Right lobe of liver (tissue), 6 donors: ENCODE measurements at places on chromosomes 2 and 18. TPM values are rescaled to one million over a fixed set of nuclear protein-coding genes. Genes with fewer than 3 reads are reported as not detected.

CNOT11 gene
- 28.5 TPM for total RNA-seq

IHH gene
- total RNA-seq = 1.3 TPM

HNMT gene
- total RNA-seq = 101 TPM

EPB41L5 gene
- 49.8 TPM for total RNA-seq

MRO gene
- 14.8 TPM for total RNA-seq

AMER3 gene
- total RNA-seq = not detected

POTEC gene
- total RNA-seq = not detected

TCF23 gene
- total RNA-seq = not detected

MEP1B gene
- total RNA-seq = 0.70 TPM

NTSR2 gene
- not detected for total RNA-seq

FRZB gene
- 0.93 TPM for total RNA-seq

TTR gene
- 1,422 TPM for total RNA-seq

OTX1 gene
- not detected for total RNA-seq

CNNM4 gene
- total RNA-seq = 3.4 TPM

GRCh38 chr2:28633204-28633603 lies 118.4 kb upstream of the PPP1CB start:
- H3K4me1 ChIP-seq = peaks cover 27% of the 10 kb centered on the region
- H3K4me3 ChIP-seq = no peak overlapping the region
- no peak for DNase-seq
- no peak overlapping the region for H3K27ac ChIP-seq
- no peaks in the 10 kb centered on the region for H3K36me3 ChIP-seq
- H3K27me3 ChIP-seq = no peaks in the 10 kb centered on the region

- H3K4me1 ChIP-seq = no peaks in the 10 kb centered on the region
- H3K27me3 ChIP-seq = no peaks in the 10 kb centered on the region
- H3K36me3 ChIP-seq = no peaks in the 10 kb centered on the region
- no peak for DNase-seq
These were observed 2.0 kb downstream of the GIGYF2 start for GRCh38 chr2:232699110-232699509.

- DNase-seq = no peak
- no peaks in the 10 kb centered on the region for H3K36me3 ChIP-seq
- no peaks in the 10 kb centered on the region for H3K27me3 ChIP-seq
- H3K4me1 ChIP-seq = no peaks in the 10 kb centered on the region
- H3K27ac ChIP-seq = no peak overlapping the region
These were observed 424.3 kb downstream of the DCC start for GRCh38 chr18:52764316-52764715.

GRCh38 chr2:237701033-237701858 lies 73.9 kb downstream of the LRRFIP1 start:
- H3K4me3 ChIP-seq = no peak overlapping the region
- H3K4me1 ChIP-seq = peaks cover 3% of the 10 kb centered on the region
- DNase-seq = no peak
- no peaks in the 10 kb centered on the region for H3K36me3 ChIP-seq
- no peaks in the 10 kb centered on the region for H3K27me3 ChIP-seq

- peaks cover 8% of the 10 kb centered on the region for H3K36me3 ChIP-seq
- H3K27ac ChIP-seq = no peak overlapping the region
- H3K27me3 ChIP-seq = no peaks in the 10 kb centered on the region
These were observed 17.8 kb downstream of the THNSL2 start for GRCh38 chr2:88187927-88188326.

DNA sequence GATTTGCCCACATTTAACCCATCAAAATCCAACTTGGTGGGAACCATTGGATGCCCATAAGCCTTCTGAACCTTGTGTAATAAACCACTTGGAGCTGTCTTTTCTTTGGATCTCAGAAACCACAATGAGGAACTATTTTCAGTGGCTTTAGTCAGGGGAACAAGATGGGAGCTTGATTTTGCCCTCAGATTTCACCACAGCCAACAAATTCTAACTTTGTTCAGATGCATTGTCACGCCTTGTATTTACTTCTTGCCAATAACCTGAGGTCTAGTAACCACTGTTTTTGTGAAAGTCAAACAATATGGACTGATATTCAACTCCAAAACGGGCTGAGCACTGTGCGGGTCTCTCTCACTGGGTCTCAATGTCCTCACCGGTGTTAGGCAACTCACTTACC lies 508.2 kb downstream of the TNS1 start:
- no peak for DNase-seq
- no peaks in the 10 kb centered on the region for H3K27me3 ChIP-seq
- H3K4me1 ChIP-seq = no peaks in the 10 kb centered on the region
- no peak overlapping the region for H3K27ac ChIP-seq

DNA sequence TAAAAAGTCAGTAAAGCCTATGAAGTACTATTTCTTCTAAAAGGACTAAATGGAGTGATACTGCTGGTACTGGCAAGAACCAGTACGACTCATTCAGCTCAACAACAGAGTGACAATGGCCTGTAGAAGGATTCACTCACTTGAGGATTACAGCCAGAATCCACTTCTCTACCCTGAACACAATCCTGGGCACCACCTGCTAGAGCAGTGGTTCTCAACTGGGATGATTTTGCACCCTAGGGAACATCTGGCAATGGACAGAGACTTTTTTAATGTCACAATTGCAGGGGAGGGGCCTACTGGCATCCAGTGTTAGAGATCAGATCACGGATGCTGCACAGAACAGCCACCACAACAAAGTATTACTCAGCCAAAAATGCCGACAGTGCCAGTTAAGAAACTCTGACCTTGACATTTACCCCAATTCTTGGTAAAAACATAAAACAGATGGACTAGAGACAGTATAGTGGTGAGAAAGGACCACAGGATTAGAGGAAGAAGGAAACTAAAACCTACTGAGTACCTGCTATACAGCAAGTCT lies 5.0 kb downstream of the SPIRE1 start:
- H3K4me3 ChIP-seq = no peak overlapping the region
- H3K27ac ChIP-seq = no peak overlapping the region
- no peaks in the 10 kb centered on the region for H3K36me3 ChIP-seq

GRCh38 chr2:217622205-217623060 lies 380.4 kb downstream of the TNS1 start:
- H3K27me3 ChIP-seq = no peaks in the 10 kb centered on the region
- DNase-seq = no peak
- H3K27ac ChIP-seq = no peak overlapping the region

DNA sequence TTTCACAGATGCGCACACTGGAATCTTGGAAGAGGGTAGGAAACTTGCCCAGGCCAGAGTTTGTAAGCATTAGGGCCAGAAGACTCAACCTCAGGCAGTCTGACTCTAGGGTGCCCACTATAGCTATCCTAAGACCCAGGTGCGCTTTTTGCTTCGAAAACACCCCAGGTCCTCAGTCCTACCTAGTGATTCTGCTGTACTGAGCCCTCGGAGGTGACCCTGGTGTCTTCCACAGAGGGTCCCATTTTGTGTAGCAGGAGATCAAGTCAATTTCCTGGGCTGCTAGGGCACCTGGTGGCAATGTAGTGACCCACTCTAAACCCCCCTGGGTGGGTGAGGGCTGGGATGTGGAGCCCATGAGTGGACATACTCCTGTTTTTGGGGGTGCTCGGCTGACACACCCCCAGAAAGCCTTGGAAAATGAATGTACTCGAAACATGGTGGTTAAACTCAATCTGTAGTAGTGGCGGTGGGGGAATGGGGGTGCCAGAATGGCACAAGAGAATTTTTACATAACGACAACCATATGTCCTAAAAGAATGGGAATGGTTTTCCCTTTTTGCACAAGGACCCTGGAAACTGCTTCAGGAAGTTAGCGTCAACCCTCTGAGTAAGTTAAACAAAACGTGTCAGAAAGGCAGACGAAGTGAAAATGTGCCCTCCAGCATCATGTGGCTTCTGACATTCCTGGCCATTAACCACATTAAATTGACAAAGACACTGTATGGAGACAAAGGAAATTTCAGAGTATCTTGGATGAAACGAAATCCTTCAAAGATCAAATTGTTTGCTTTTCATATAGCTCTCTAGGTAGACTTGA lies 218.0 kb upstream of the COPS8 start:
- no peak overlapping the region for H3K27ac ChIP-seq
- H3K27me3 ChIP-seq = no peaks in the 10 kb centered on the region
- H3K4me3 ChIP-seq = no peak overlapping the region
- H3K36me3 ChIP-seq = no peaks in the 10 kb centered on the region
- DNase-seq = no peak

- no peak for DNase-seq
- no peaks in the 10 kb centered on the region for H3K27me3 ChIP-seq
- peaks cover 61% of the 10 kb centered on the region for H3K36me3 ChIP-seq
- H3K4me1 ChIP-seq = peaks cover 24% of the 10 kb centered on the region
- H3K27ac ChIP-seq = no peak overlapping the region
These were observed 72.6 kb downstream of the EPAS1 start for GRCh38 chr2:46369783-46370182.

GRCh38 chr18:57771193-57771592 lies 31.9 kb downstream of the ATP8B1 start:
- no peak for DNase-seq
- H3K4me3 ChIP-seq = no peak overlapping the region
- H3K36me3 ChIP-seq = no peaks in the 10 kb centered on the region
- H3K27me3 ChIP-seq = no peaks in the 10 kb centered on the region

DNA sequence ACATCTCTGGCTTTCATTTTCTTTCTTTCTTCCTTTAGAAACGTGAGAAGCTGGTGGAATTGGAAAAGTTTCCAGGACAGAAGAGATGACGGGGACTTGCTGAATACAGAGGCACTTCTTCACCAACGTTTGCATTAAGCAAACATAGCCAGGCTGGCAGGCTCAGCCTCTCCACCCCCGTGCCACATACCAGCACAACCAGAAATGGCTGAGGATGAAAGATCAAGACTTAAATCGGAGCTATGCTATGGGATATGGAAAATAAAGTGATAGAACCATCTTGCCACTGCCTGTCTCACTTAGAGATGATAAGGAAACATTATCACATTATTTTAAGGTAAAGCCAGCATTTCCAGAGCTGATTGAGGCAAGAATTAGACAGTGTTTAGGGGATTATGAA lies 483.3 kb downstream of the BCL11A start:
- H3K27me3 ChIP-seq = no peaks in the 10 kb centered on the region
- H3K4me1 ChIP-seq = no peaks in the 10 kb centered on the region
- no peak for DNase-seq
- H3K4me3 ChIP-seq = no peak overlapping the region

DNA sequence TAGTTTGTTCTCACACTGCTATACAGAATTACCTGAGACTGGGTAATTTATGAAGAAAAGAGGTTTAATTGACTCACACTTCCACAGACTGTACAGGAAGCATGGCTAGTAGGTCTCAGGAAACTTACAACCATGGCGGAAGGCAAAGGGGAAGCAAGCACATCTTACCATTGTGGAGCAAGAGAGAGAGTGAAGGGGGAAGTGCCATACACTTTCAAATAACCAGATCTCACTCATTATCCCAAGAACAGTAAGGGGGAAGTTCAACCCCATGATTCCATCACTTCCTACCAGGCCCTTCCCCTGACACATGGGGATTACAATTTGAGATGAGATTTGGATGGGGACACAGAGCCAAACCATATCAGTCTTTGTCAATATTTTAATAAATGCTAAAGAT lies 5.0 kb upstream of the CRYGB start:
- DNase-seq = no peak
- no peaks in the 10 kb centered on the region for H3K27me3 ChIP-seq
- H3K36me3 ChIP-seq = no peaks in the 10 kb centered on the region
- no peaks in the 10 kb centered on the region for H3K4me1 ChIP-seq
- no peak overlapping the region for H3K27ac ChIP-seq

GRCh38 chr2:164691346-164691887 lies 70.1 kb upstream of the GRB14 start:
- H3K4me1 ChIP-seq = peaks cover 2% of the 10 kb centered on the region
- no peak overlapping the region for H3K4me3 ChIP-seq
- no peak overlapping the region for H3K27ac ChIP-seq
- H3K36me3 ChIP-seq = peaks cover 67% of the 10 kb centered on the region
- no peaks in the 10 kb centered on the region for H3K27me3 ChIP-seq
- no peak for DNase-seq

DNA sequence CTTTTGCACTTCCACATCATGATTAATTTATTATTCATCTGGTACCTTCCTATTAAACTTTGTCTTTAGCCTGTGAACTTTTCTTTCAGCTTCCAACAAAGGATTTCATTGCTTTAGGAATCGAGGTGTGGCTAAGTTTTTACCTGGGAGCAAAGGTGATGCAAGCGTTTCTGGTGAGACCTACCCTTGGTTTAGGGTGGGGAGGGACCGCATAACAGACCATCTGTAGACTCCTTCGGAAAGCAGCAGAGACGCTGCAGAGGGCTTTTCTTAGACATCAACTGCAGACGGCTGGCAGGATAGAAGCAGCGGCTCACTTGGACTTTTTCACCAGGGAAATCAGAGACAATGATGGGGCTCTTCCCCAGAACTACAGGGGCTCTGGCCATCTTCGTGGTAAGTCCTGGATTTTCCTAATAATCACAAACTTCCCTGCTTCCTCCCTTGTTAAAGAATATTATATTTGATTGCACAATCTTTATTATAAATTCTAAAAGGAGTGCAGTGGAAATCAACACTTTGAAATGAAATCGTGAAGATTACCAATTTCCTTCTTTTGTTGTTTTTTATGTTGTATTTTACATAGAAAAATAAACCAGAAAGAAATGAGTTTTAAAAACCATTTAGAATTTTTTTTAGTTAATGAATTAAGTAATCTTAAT lies at the start of gene DSG3:
DSG3 (plus strand) TSS at position 212 of the 662 bp plus-strand sequence; CDS start at position 349, 137 bp downstream.
- H3K27me3 ChIP-seq = no peaks in the 10 kb centered on the region
- H3K4me3 ChIP-seq = no peak within 1 kb of the TSS
- H3K27ac ChIP-seq = no peak within 1 kb of the TSS
- DNase-seq = no peak
- no peaks in the 10 kb centered on the region for H3K36me3 ChIP-seq
- no peaks in the 10 kb centered on the region for H3K4me1 ChIP-seq

GRCh38 chr2:193566886-193567285 lies 1372.2 kb upstream of the TMEFF2 start:
- H3K36me3 ChIP-seq = no peaks in the 10 kb centered on the region
- H3K4me3 ChIP-seq = no peak overlapping the region
- H3K4me1 ChIP-seq = no peaks in the 10 kb centered on the region
- H3K27ac ChIP-seq = no peak overlapping the region
- H3K27me3 ChIP-seq = no peaks in the 10 kb centered on the region

- H3K4me1 ChIP-seq = no peaks in the 10 kb centered on the region
- H3K36me3 ChIP-seq = no peaks in the 10 kb centered on the region
- H3K4me3 ChIP-seq = no peak overlapping the region
- no peak for DNase-seq
- H3K27me3 ChIP-seq = no peaks in the 10 kb centered on the region
These were observed 202.5 kb downstream of the GLI2 start for GRCh38 chr2:120938045-120938771.

- no peak for DNase-seq
- H3K4me1 ChIP-seq = no peaks in the 10 kb centered on the region
- H3K4me3 ChIP-seq = peak overlapping the region; percentile 26
- no peaks in the 10 kb centered on the region for H3K27me3 ChIP-seq
These were observed 186.5 kb upstream of the FANCL start for GRCh38 chr2:58427572-58428095.

- H3K36me3 ChIP-seq = no peaks in the 10 kb centered on the region
- H3K27me3 ChIP-seq = no peaks in the 10 kb centered on the region
- H3K4me3 ChIP-seq = no peak overlapping the region
- H3K27ac ChIP-seq = no peak overlapping the region
These were observed 81.1 kb upstream of the CAVIN2 start for GRCh38 chr2:191927991-191928390.

- no peaks in the 10 kb centered on the region for H3K27me3 ChIP-seq
- peaks cover 9% of the 10 kb centered on the region for H3K4me1 ChIP-seq
- H3K36me3 ChIP-seq = no peaks in the 10 kb centered on the region
These were observed 34.9 kb downstream of the DNMT3A start for GRCh38 chr2:25306777-25307368.
